Stimulated activated CD8-positive, alpha-beta memory T cell treated with anti-CD3 and anti-CD28 coated beads, Interleukin-2, amount 100 ng/mL, for 1 hour (primary cell): ENCODE measurements at places on chromosomes 13 and 19.

DNA sequence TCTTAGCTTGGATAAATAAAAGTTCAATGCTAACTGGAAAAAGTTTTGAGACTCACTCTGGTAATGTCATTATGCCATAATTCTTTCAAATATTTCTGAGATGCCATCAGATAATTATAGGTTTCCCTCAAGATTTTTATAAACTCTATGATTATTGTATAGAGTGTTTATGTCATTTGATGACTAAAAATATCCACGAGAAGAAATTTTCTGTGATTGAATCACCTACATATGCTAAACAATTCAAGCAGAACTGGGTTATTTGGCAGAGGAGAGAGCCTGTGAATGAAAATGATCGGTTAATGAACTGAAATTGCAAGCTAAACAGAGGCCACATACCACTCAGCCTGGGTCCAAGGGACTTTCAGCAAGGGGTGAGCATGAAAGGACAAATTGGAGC is 92.6 kb upstream of the TSC22D1 start:
- DNase-seq: no peak

- DNase-seq: no peak
Observed at GRCh38 chr19:15448778-15449619, 757 bp downstream of the WIZ start.

- DNase-seq: peak; percentile 95
Observed at GRCh38 chr19:35140962-35141836, 1.9 kb upstream of the FXYD7 start.

DNA sequence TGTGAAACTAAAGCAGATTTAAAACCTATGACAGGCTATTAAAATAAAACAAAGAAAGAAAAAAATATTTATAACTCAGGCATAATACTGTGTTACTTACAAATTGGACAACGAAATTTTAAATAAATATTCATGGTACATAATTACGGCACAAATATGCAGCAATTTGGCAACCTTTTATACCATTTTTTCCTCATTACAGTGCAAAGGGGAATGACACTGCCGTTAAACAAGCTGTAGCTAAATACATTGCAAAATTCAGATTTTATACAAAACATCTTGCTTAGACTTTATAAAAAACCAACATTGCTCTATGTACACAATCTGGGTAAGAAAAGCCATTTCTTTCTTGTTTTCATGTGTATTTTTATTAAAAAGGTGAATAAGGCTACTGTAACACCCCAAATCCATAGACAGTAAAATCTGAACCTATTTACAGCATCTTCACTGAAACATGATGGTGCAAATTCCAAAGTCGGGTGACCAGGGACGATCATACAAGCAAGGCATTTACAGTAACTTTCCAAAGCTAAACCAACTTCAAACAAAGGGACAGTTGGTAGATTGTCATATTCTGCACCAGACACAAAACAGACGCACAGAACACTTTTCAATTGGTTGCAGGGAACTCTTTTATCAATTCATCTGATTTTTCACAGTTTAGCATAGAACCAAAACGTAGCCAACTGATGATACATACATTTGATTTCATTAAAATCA is 45.5 kb downstream of the EFNB2 start:
- no peak for DNase-seq
